Activated T-helper 9 cell treated with anti-CD3 and anti-CD28 coated beads, Interleukin-2, amount 50 U/mL, for 16 hours (primary cell): ENCODE measurements at places on chromosomes 2 and 18.

DNA sequence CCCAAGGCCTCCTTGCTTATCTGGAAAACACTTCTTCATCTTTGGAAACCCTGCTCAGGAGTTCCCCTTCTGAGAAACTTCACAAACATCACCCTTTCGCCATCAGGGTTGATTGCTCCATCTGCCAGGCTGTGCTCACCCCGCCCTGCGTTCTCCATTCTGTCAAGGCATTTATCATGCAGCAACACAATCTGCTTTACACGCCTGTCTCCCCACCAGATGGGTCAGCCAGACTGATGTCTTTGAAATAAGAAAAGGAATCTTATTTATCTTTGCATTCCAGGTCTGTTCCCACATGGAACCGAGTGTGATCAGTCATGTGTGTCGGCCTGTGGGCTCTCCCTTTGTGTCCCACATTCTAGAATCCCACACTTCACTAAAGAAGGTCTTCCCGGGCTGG is 110.0 kb upstream of the ARL4C start:
- DNase-seq, result no peak

GRCh38 chr2:33071591-33071990 is 124.8 kb downstream of the LTBP1 start:
- no peak for DNase-seq

- DNase-seq, result no peak
Observed at GRCh38 chr2:27964067-27964466, 73.5 kb downstream of the BABAM2 start.

DNA sequence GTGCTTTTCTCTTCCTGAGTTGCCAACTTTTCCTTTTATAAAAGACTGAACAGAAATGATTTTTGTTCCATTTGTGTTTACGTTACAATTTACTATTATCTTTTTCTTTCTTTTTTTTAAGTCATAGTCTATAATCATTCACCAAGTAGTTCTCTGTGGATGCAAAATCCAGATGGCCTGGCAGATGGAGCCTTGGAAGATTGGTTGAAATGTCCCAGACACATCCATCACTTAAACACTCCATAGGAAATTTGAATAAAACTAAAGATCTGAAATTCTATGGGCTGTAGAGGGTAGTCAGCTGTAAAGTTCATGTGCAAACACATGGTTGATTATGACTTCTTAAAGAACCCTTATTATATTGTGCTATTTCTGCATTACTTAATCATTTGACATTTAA is 164.8 kb upstream of the DOCK10 start:
- DNase-seq, result no peak

DNA sequence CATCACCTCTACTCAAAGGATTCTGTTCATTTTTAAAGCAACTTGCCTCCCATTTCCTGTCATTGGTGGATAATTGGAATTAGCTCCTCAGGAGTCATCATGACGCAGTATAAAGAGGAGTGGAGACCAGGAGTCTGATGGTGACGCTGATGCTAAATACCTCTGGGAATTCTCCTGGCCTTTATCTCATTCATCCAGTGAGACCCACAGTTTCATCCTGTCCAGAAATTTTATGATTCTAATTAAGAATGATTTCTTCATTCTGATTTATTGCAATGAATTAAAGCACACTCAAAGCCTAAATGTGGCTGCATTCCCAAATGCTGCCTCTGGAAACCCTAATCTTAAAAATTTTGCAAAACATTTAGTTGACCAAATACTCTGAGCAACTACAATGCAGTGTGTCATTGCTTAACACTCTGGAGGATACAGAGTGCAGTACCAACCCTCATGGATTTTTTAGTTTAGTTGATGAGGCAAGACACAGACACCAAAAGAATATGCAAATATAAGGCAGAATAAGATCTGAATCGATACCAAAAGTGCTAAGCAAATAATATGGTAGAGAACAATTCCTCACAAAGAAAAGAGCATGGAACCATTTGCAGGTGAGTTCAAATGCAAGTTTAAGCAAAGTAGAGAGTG is 236.2 kb downstream of the ETAA1 start:
- no peak for DNase-seq

- no peak for DNase-seq
Observed at GRCh38 chr18:63365876-63366212, 1.2 kb downstream of the KDSR start.

- DNase-seq, result no peak
Observed at GRCh38 chr2:194925742-194926141, 731.3 kb upstream of the SLC39A10 start.

GRCh38 chr18:76354348-76354747 is 140.7 kb downstream of the ZNF516 start:
- DNase-seq, result no peak

GRCh38 chr2:153626676-153627075 is 148.1 kb upstream of the RPRM start:
- DNase-seq, result no peak

DNA sequence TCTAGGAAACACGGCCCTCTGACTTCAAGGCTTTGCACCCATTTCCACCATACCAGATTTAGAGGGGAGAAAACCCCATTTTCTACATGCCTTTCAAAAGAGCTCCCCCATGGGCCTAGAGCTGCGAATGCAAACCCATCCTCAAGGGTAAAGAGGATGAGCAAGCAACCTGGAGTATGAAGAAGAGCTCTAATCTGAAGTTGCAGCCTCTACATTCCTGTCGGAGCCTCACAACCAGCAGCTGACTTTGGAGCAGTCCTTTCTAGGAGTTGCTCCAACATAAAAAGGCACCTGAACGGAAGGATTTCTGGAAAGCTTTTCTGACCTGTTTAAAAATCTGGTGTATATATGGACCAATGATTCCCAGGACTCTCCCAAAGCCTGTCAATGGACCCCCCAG is 81.4 kb upstream of the POMC start:
- no peak for DNase-seq

DNA sequence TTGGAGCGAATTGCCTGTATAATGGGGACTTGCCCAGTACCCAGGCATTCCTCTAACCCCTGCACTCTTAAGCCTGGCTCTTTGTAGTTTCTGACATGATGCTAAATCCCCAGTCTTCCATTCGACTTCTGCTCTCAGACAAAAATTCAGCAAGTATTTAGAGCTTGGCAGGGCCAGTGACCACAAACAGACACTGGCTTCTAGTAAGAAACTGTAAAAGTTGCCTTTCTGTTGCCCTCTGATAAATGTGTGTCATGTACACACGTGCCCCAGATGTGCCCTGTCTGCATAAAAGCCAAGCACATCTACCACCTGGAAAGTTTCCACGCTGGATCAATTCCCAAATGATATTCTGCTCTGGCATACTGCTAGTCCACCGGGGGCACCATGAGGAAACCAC is 18.0 kb downstream of the PAX3 start:
- no peak for DNase-seq

DNA sequence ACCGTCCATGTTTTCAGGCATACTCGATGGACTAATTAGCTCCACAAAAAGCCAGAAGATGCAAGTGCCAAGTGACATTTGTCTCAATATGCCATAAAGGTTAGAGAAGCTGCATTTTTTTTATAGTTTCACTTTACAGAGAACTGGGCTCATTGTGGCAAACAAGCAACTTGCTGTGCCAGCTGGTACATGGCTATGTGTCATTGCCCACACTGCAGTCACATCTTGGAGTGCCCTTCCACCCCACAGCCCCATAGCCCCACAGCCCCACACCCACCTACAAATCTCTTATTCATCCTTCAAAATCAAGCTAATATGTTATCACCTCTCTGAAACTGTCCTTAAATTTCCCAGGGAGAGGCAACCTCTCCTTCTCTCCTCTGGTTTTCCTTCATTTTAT is 451.9 kb downstream of the ARHGAP15 start:
- DNase-seq, result no peak

GRCh38 chr2:104853534-104854497 is at the start of gene POU3F3:
Gene POU3F3, plus strand, starts transcription at chr2:104854115. Its CDS starts 1,396 bp downstream, at chr2:104855511.
- no peak for DNase-seq

DNA sequence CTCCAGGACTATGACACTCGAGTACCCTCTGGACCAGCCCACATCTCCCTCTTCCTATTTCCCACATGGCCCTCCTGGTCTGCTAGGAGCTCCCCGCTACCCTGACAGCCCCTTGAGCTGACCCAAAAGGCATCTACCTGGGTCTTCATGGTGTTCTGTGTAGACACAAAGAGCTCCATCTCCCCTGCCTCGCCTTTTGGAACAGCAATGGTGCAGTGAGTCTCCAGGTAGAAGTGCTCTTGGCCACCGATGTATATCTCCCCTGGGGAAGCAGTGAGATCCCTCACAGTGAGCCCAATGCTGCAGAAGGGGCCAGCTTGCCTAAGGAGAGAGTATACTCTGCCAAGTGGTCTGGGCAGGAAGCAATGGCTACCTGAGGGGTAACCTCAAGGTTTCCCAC is 47.8 kb downstream of the XDH start:
- DNase-seq, result no peak

- DNase-seq, result no peak
Observed at GRCh38 chr18:69727912-69728572, 219.6 kb downstream of the CD226 start.

GRCh38 chr2:71592181-71592711 is 138.9 kb downstream of the DYSF start:
- DNase-seq, result no peak

DNA sequence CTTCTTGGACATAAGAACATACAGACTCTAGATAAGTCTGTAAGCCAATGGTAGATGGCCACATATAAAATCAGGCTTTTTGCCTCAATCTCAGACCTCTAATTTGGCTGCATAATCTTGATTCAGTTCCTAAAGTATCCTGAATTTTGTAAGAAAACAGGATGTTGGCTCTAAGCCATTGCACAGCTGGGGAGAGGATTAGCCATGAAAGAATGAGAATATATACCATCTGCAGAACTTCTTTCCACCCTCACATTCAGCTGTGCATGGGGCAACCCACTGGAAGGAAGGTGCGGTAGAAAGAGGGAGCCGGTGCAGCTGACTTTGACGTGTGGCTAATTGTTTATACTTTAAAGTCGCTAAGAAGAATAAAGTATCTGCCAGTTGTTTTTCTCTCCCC is 1061.6 kb upstream of the FAM98A start:
- no peak for DNase-seq

DNA sequence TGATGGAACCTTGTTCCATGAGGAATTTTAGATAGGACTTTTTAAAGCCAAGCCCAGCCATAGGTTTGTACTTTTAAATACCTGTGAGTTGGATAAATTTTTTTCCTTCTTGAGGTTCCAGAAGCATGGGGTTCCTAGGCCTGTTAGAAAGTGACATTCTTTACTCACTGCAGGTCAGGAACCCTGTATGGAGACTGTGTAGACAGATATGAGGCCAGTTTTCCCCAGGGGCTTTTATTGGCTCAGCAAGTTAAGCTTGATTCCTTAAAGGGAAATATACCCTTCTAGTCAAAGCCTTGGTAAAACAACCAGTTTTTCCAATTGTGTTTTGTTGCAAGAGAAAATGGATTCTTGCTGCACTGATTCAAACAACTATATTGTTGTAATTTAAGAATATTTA is 38.4 kb upstream of the GMCL1 start:
- DNase-seq, result no peak

- no peak for DNase-seq
Observed at GRCh38 chr2:98050070-98050469, 36.9 kb upstream of the VWA3B start.

GRCh38 chr18:58419587-58420199 is 209.2 kb downstream of the ALPK2 start:
- no peak for DNase-seq

- DNase-seq, result no peak
Observed at GRCh38 chr2:108593547-108594098, 59.4 kb downstream of the LIMS1 start.
